ENCODE measurements at places on chromosomes 4 and X.

GRCh38 chrX:37331546-37331945, 17.6 kb upstream of the PRRG1 start:
- no peak for DNase-seq

DNA sequence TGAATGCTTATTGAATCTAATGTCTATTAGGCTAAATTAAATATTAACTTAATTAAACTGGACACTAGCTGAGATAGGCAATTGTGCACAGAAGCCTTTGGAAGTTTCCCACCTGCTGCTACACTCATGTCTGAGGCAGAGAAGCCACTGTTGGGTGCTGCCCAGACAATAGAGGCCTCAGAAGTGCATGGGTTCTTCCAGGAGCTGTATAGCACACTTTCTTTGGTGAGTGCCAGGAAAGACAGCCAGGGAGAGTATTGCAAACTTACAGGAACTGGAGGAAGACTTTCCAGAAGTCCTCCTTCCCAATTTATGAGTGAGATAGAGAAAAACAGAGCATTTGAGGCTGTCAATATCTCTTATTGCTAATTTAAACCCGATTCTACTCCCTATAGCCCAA, 89.9 kb downstream of the GPAT3 start:
- no peak for DNase-seq

DNA sequence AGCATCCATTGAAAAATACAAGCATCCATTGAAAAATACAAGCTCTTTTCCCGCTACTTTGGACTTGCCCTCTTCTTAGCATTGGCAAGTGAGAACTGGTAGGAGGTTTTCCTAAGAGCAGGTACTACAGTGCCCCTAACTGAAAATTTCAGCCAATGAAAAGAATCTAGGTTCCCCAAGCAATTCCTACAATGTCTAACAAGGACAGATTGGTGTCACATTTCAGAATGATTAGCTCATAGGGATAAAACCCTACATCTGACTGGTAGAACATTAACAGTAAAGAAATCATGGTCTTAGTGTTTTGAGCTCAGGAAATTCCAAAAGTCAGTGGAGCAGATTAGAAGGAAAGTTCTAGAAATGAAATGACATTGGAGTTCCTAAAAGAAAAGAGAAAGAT, 68.6 kb upstream of the QRFPR start:
- DNase-seq, result no peak

DNA sequence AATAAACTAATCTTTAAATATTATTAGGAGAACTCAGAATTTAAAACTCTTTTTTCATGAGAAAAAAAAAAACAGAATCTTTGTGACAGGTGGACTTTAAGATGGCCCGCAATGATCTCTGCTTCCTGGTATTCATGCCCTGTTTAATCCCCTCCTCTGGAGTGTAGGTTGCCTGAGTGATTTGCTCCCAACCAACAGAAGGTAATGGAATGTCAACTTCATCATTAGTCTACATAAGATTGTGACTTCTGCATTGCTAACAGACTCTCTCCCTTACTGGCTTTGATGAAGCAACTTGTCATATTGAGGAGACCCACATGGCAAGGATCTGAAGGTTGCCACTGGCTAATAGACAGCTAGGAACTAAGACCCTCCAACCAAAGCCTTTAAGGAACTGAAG, 88.8 kb downstream of the CORIN start:
- DNase-seq, result no peak

DNA sequence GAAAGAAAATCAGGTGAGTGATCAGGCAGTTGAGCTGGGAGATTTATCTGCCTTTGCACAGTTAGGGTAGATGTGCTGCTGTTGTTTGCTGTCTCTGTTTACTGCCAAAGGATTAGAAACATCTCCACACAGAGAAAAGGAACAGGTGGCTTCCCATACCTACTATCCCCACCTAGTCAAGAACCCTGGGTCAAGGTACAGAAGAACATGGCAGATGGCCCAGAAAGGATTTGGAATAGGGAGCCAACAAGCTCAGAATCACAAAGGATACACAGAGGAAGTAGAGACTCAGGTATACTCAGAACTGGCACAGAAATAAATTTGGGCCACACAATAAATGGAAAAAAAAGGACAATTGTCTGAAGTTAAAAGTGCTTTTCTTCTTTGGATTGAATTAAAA, 64.3 kb downstream of the TIGD2 start:
- no peak for DNase-seq

DNA sequence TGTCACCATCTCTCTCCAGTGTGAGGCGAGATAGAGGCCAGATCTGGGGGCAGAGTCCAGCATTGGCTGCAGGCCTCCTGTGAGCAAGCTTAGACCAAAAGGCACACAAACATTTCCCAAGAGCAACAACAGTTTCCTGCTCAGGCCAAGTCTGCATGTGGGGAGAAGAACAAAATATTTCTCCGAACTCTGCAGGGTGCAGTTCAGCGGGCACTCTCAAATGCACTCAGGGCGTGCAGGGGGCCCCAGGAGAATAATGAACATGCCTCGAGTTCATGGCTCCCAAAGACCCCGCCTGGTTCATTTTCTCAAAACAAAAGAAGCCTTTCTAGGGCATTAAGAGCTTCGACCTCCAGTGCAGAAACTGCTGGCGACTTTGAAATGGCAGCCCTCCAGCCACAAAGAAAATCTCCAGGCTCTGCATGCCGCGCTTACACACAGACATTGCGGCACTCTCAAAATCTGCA, 57.8 kb upstream of the HELT start:
- DNase-seq, result no peak

Data from activated CD4-positive, alpha-beta T cell treated with anti-CD3 and anti-CD28 coated beads, Interleukin-10, Interleukin-2, amounts not matched to agents 100 ng/mL and 50 ng/mL, durations not matched to agents 16 hours and 8 hours (primary cell).